Stimulated activated CD4-positive, alpha-beta T cell treated with anti-CD3 and anti-CD28 coated beads, Interleukin-4, amount 100 ng/mL, for 24 hours (primary cell): ENCODE measurements at places on chromosomes 2 and 18.

DNA sequence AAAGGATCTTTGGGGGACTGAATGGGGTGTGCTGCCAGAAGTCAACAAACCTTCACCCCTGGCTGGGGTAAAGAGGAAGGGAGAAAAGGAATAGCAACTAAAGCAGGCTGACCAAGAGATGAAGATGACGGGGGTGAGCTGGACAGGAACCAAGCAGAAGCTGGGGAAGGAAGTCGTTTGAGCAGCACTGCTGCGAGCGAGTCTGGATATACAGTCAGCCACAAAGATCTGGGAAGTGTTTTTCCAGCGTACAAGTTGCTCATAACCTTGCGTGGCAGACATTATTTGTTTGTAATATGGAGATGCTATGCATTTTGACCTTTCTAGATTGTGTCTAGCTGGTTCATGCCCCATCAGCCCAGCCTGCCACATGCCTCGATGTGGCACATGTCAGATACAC is 71.2 kb downstream of the EIF2AK3 start:
- no peak for DNase-seq

DNA sequence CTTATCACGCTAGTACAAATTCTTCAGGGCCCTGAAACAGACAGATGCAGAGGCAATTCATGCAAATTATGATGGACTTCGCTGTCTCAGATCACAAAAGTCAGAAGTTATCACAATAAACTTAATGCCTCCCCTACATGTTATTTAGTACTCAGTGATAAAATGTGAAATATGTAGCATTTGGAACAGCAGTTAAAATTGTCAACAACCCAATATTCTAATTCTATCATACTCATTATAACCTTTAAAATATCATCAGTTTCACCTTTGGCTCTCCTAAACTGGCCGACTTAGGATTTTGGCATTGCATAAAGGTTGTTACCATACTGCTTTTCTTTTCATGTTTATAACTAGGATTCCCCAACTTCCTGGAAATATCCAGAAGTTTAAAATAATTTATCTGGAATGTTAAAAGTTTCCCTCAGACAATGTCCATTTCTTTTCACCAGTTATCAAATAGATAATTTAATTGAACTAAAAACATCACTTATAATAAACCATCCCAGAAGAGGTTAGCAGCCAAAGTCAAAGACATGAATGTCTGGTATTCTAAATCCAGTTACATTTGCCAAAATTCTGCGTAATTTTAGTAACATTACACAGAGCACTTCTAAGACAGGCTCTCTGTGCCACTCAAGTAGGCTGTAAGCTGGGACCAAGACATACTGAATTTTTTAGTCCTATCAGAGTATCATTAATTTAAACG is 239.8 kb downstream of the RBM43 start:
- no peak for DNase-seq

GRCh38 chr2:141517180-141517851 is 613.5 kb downstream of the LRP1B start:
- no peak for DNase-seq

- DNase-seq = no peak
Measured at GRCh38 chr18:37396971-37397720, 168.5 kb downstream of the CELF4 start.

- DNase-seq = peak; percentile 47
Measured at GRCh38 chr2:153478289-153479261, at the start of gene RPRM. Gene RPRM, minus strand, starts transcription at chr2:153478762. Its CDS starts 197 bp downstream, at chr2:153478565.

DNA sequence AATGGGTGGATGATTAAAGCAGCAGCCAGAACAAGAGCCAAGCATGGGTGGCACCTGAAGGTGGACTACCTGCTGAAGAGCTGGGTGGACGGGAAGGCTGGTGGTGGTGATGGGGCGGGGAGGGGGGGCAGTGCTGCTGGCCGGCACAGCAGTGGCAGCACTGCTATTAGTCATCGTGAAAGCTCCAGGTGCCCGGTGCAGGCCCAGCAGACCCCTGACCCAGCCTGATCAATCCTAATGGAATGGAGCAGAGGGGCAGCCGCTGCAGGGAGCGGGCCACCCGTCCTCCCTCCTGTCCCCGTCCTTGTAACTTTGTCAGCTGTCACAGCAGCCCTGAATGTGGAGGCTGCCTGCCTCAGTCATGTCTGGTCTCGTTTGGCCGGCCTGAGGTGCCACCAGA is 174.9 kb downstream of the CELF4 start:
- no peak for DNase-seq

DNA sequence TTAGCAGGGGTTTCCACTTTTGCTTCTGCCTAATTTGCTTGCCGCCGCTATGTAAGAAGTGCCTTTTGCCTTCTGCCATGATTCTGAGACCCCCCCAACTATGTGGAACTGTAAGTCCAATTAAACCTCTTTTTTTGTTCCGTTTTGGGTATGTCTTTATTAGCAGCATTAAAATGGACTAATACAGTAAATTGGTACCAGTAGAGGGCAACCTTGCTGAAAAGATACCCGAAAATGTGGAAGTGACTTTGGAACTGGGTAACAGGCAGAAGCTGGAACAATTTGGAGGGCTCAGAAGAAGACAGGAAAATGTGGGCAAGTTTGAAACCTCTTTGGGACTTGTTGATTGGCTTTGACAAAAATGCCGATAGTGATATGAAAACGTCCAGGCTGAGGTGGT is 216.1 kb upstream of the FSIP2 start:
- no peak for DNase-seq

- no peak for DNase-seq
Measured at GRCh38 chr18:30387401-30387800, 655.1 kb downstream of the DSC3 start.

DNA sequence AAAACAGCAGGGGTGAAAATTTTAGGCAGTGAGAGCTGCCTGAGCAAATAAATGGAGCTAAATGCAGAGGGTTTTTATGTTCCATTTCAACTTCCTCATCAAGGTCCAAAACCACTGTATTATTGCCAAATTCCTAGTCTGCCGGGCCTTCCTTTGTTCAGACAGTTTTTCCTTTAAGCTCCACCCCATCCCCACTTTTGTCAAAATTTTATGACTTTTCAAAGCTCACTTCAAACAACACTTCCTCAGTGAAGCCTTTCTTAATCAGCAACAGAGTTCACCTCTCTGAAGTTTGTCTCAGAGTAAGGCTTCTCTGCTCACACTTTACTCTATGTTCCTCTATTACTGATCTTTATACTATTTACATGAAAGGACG is 81.3 kb downstream of the CERKL start:
- no peak for DNase-seq

GRCh38 chr18:22094358-22094734 is 75.0 kb upstream of the GATA6 start:
- no peak for DNase-seq

- DNase-seq = no peak
Measured at GRCh38 chr2:112733871-112734270, 13.1 kb downstream of the NT5DC4 start.

GRCh38 chr2:109333414-109334210 is 204.6 kb downstream of the SH3RF3 start:
- DNase-seq = no peak

DNA sequence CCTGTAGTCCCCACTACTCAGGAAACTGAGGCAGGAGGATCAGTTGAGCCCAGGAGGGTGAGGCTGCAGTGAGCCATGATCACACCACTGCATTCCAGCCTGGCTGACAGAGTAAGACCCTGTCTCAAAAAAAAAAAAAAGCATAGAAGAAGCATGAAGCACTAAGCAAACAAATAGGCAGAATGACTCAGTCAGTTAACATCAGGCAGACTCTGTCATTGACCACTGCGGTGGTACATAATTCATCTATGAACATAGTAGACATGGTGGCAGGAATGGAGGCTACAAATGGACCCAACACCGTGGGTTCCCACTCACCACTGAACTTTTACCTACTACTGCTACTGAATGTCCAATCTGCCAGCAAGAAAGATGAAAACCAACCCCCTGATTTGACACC is 7.6 kb upstream of the ASXL2 start:
- no peak for DNase-seq

DNA sequence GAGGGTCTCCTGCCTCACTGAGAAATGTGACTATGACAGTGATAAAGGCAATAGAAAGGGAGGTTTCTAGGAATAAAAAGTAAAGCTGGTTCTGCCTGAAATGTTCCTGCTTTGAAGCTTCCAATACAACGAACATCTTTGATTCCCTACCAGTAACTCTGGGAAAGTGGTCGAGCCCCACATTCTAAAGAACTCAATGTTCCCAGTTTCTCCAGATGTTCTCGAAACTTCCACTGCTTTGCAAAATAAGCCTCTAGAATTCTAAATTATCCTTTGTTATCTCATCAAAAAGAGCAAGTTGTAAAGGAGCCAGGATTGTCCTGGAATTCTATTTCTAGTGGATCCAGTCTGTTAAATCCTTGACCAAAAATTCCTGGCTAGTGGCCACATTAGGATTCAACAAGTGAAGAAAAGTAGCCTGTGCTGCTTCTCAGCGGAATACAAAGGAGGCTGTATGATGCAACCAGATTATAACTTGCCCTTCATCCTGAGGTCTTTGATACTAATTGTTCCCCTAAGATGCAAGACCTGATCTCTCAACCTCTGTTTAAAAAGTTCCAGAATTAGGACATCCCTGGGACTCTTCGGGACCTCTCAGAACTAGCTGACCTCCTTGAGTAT is 8.4 kb downstream of the SCN7A start:
- DNase-seq = no peak

- DNase-seq = no peak
Measured at GRCh38 chr2:121804997-121805765, 49.7 kb downstream of the TSN start.

DNA sequence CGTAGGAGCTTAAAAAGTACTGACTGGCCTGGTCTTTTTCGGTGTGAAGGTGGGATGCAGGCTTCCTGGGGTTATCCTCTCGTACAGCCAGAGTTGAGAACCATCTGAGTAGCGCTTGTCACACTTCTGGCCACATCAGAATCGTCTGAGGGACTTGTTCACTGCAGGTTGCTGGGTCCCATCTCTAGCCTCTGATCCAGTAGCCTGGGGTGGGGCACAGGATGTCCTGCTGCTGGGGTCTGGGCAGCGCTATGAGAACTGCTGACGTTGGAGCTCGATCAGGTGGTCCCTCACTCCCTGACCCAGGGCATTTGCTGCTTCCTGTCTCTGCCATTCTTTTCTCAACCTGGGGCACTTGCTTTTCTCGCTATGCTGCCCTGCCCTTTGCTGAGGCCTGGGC is 7.1 kb upstream of the IL1R2 start:
- DNase-seq = no peak

- DNase-seq = no peak
Measured at GRCh38 chr2:60064687-60065389, 488.6 kb downstream of the BCL11A start.

- DNase-seq = no peak
Measured at GRCh38 chr2:110173523-110173922, 31.3 kb downstream of the NPHP1 start.

- no peak for DNase-seq
Measured at GRCh38 chr2:234048049-234048448, 2.5 kb upstream of the SPP2 start.

GRCh38 chr2:42971381-42971780 is 179.0 kb upstream of the HAAO start:
- DNase-seq = no peak
